ENCODE measurements at places on chromosomes 4 and X.

DNA sequence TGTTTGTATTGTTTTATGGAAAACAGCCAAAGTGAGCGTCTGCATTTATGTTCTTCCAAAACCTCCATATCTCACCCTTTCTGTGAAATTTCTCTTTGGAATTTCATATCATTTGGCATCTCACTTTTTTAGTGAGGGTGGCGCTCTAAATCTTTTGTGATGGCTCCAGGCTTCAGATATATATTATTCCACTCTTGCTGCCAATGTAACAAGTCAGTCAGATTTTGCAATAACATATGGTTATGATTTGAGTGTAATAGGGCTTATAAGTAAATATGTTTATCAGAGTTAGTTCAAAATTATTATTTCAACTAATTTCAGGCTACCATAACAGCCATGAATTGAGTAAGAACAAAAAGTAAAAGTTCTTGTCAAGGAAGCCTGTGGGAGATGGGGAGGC is 314.7 kb downstream of the PDGFC start:
- DNase-seq: no peak

DNA sequence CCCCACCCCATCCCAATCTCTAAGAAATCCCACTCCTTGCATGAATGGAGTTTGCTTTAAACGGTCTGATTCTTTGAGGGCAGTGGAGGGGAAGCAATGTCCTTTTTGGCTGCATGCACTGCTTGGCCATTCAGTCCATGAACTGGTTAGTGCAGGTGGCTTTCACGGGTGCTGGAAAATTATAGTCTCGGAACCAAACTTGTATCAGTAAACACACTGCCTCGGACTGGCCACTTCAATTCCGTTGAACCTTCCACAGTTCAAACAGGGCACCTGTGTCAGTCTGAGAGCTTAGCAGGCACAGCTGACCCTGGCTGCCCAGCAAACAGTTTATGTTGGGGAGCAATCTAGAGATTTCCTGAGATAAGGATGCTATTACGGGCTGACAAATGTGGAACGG is 255.6 kb downstream of the DHX15 start:
- DNase-seq: no peak

GRCh38 chr4:155640751-155641150 is 25.9 kb upstream of the GUCY1A1 start:
- DNase-seq: no peak

DNA sequence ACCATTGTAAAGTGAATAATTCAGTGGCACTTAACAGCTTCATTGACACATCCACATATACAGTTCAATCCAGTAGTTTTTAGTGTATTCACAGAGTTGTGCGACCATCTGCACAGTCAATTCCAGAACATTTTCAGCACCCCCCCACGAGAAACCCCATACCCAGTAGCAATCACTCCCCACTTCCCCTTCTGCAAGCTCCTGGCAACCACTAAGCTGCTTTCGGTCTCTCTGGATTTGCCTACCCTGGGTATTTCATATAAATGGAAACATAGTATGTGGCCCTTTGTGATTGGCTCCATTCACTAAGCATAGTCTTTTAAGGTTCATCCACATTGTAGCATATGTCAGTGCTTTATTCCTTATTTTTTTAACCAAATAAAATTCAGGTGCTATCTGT is 10.0 kb downstream of the MSL3 start:
- DNase-seq: no peak

GRCh38 chr4:165059386-165059785 is 5.7 kb downstream of the TRIM75 start:
- no peak for DNase-seq

GRCh38 chr4:187840814-187841213 is 154.8 kb upstream of the ZFP42 start:
- no peak for DNase-seq

Measured in stimulated activated CD8-positive, alpha-beta memory T cell treated with anti-CD3 and anti-CD28 coated beads, Interleukin-2, amount 100 ng/mL, for 1 hour (primary cell).